Osteoblast (primary cell): ENCODE measurements at places on chromosomes 12 and 14.
A peak's percentile ranks its signal among the peaks of the same experiment; 100 is the strongest.

DNA sequence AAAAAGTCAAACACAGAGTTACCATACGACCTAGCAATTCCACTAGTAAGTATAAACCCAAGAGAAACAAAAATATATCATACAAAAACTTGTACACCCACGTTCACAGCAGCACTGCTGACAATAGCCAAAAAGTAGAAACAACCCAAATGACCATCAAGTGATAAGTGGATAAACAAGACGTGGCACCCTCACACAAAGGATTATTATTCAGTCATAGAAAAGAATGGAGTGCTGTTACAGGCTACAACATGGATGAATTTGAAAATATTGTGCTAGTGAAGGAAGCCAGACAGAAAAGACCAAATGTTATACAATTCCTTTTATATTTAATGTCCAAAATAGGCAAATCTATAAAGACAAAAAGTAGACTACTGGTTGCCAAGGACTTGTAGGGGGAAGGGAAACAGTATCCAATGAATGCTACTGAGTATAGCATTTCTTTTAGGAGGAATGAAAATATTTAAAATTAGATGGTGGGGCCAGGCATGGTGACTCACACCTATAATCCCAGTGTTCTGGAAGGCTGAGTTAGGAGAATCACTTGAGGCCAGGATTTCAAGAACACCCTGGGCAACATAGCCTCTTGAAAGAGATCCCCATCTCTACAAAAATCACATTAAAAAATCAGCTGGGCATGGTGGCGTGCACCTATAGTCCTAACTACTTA, 41.9 kb downstream of the SPTLC2 start:
- DNase-seq = no peak

GRCh38 chr12:110229409-110229808, 51.6 kb upstream of the ATP2A2 start:
- no peak for DNase-seq

GRCh38 chr14:54138354-54139038, 181.9 kb upstream of the BMP4 start:
- DNase-seq = no peak

- DNase-seq = no peak
Observed at GRCh38 chr14:75096959-75097358, 27.5 kb downstream of the ZC2HC1C start.

DNA sequence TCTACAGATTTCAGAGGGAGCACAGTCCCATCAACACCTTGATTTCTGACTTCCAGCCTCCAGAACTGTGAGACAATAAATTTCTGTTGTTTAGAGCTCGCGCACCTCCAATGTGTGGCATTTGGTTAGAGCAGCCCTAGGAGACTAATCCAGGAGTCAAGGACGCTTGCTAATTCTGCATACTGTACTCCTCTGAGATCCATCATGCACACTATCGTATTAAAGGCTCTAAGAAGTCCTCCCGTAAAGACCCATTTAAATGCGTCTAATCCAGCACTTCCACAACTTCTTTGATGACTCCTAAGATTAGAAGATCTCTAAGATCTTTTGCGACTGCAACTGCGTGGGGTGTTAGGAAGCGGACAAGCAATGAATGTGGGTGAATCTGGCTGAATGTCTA, 30.4 kb downstream of the MAP1LC3B2 start:
- no peak for DNase-seq

DNA sequence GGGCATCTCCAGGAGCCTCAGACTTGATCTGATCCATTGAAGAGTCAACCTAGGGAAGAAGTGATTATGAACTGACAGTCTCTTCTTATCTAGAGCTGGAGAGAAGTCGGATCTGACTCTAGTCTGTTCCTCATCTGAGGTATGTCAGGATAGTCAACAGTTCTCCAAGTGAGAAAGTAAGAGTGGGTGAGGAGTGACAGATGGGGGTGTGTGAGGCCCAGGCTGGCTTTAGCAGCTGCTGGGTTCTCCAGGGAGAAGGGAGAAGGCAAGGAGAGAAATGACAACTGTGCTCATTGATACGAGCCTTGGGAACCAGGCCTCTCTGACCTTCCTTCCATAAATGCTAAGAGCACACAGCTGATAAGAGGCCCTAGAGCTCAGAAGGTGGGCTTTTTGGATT, 53.3 kb downstream of the IRAK3 start:
- DNase-seq = no peak

- DNase-seq = peak; percentile 89
Observed at GRCh38 chr12:49535921-49536525, 2.8 kb upstream of the KCNH3 start.

GRCh38 chr14:50697659-50698290, 29.7 kb upstream of the SAV1 start:
- no peak for DNase-seq

GRCh38 chr12:75850721-75851462, 180.7 kb downstream of the PHLDA1 start:
- DNase-seq = peak; percentile 37

DNA sequence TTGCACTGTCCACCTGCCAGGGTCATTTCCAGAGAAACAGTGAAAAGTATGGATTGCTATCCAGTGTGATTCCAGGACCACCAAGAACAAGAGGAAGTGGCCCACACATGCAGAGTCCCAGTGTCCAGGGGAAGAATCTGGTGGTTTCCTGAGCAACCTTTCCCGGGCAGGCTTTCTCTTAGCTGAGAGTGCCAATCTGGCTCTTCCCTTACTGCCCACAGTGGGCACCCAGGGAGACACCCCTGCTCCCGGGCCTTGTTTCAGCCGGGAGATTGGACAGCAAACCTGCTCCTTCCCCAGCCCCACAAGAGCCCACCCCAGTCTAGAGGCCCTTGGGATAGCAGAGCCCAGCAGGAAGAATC, 62.1 kb downstream of the VWF start:
- peak; percentile 58 for DNase-seq

GRCh38 chr12:57632073-57632957, 686 bp downstream of the B4GALNT1 start:
- peak; percentile 73 for DNase-seq
